ENCODE measurements at places on chromosomes 6 and 20.

DNA sequence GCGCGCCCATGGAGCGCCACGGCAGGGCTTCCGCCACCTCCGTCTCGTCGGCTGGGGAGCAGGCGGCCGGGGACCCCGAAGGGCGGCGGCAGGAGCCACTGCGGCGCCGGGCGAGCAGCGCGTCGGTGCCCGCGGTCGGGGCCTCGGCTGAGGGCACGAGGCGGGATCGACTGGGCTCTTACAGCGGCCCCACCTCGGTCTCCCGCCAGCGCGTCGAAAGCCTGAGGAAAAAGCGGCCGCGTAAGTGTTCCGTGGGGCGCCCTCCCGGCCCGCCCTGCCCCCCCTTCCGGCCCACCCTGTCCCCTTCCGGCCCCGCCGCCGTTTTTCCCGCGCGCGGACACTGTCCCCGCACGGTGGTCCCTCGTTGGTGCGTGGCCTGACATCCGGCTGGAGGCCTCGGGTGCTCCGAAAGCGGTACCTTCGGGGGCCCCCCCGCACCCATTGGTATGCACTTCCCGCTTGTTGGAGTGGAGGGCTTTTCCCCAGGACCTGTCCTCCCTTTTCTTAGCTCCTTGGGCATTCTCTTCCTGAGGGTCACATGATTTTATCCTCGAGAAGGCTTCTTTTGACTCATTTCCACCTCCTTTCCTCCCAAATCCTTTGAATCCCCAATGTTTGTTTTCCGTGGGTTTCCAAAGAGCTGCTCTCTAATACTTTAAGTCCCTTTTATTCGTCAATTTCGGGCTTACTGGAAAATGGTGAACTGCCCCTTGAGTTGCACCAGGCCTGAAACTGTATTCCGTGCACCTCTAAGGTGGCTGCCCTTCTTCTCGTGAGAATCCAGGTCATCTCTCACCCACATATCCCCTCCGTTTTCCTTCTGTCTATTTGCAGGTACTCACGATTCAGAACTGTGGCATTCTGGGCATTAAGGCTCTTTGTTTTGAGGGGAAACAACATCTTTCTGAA lies 556 bp downstream of the PANK2 start:
- no peak for DNase-seq

- DNase-seq = no peak
Observed at GRCh38 chr6:130699742-130700141, 127.5 kb upstream of the SMLR1 start.

- no peak for DNase-seq
Observed at GRCh38 chr20:23627501-23627900, 10.3 kb downstream of the CST3 start.

DNA sequence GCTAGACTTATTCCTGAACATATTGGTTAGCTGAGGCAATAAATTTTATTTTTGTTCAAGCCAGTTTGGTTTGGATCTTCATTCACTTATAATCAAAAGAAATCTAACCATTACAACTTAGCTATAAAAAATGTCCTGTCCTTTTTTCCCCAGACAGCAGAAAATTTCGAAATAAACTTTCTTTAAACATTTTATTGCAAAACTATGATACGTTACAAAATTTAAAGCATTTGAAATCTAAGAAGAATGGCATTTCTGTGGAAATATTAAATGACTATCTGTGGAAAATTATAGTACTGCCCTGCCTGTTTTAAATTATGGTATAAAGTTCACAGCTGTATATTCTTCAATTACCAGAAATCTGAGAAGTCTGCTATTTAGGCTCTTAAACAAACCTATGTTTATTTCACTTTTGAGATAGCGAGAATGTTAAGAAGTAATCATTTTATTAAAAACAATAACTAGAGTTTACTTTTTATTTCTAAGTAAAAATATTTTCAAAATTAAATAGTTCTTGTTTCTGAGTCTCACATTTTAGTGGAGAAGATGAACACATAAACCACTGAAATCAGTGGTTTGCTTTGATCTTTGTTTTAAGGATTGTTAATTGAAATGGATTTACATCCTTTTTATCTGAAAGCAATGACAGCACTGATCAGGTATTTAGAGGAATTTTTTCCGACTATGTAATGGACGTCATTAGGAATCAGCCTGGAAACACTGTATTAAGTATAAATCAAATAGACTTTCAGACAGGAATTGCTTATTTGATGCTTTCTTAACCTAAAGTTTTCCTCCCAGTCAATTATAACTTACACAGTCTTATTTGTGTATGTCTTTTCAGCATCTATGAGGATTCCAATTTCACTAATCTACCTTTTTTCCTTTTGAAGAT lies 553.7 kb downstream of the COL12A1 start:
- DNase-seq = no peak

DNA sequence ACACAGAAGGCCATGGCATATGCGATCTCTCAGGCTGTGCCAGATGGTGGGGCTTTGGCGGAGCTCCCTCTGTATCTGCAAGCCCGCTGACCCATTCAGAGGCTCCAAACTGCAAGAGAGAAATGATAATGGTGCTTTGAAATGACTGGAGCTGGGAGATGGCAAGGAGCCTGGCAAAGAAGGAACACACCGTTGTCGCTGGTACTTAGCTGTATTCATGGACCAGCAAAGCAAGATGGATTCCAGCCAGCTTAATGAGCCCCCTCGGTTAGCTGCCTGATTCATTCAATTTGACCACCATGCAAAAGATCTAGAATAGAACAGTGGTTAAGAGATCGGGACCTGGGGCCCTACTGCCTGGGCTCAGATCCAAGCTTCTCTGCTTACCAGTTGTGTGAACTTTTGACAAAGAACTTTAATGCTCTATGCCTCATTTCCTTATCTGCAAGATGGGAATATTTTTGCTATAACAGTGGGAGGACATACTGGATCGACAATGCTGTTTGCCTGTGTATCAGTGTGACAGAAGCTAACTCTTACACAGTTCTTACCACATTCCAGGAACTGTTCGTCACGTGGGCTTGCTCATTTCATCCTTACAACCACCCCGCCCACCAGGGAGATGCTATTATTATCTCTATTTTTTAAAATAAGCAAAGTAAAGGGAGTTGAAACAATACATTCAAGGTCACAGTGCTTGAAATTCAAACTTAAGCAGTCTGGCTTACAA lies 317.8 kb upstream of the SULF2 start:
- DNase-seq = no peak

- peak; percentile 87 for DNase-seq
Observed at GRCh38 chr6:41941280-41942066, at the start of gene CCND3. Gene CCND3 (minus strand): TSS chr6:41941808. CDS start chr6:41941649, 159 bp downstream.

GRCh38 chr20:48295445-48295903 lies 510.2 kb upstream of the SULF2 start:
- DNase-seq = no peak

- DNase-seq = no peak
Observed at GRCh38 chr6:87297119-87297518, 25.3 kb upstream of the SMIM8 start.

- peak; percentile 22 for DNase-seq
Observed at GRCh38 chr6:5672581-5673011, 334.1 kb downstream of the NRN1 start.

DNA sequence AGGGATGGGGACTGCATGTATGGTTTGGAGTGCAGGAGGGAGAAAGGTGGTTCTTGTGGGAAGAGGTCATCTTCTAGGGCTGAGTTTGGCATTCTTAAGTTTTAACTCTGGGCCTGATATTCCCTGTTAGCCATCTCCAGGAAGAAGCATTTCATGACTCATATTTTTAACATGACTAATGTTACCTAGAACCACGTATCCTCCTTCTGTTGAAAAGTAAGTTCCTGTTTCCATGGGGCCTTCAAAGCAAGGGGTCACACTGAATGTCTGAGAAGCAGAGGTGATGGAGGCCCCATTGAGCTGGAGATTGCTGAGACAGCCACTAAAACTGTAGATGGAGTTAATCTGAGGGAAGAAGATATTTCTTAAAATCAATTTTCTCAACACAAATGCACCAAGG lies 30.2 kb downstream of the FAM229B start:
- peak; percentile 15 for DNase-seq

- no peak for DNase-seq
Observed at GRCh38 chr6:19616022-19616421, 221.1 kb upstream of the ID4 start.

GRCh38 chr20:17315407-17316231 lies 88.8 kb downstream of the PCSK2 start:
- DNase-seq = no peak

- DNase-seq = no peak
Observed at GRCh38 chr6:134846031-134846430, 103.9 kb downstream of the ALDH8A1 start.

GRCh38 chr6:72657407-72658197 lies 35.7 kb downstream of the KCNQ5 start:
- no peak for DNase-seq

DNA sequence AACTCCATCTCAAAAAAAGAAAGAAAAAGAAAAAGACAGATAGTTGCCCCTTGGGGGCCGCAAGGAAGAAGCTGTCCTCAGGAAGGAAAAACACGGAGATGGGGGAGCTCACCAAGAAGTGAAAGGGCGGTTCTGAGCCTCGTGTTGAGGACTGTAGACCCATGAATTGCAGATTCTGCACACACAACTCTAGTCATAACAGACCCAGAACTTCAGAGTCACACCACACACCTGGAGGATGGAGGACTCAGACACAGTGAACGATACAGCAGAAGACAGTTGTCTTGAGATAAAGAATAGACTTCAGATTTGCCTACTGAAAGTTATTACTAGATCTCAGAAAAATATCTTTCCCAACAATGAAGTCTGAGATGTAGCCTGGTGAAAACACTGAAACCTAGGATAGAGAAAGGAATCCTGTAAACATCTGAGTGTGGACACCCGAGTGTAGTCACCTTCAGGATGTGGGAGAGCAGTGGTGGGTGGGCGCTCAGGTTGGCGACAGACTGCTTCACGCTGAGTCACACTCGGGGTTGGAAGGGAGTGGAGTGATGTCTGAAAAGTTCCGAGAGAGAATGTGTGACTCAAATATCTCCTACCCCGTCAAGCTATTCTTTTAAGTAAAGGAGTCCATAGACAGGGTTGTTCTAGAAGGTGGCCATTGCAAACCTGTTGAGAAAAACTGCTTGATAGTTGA lies 88.1 kb downstream of the MAP3K4 start:
- DNase-seq = no peak

- DNase-seq = no peak
Observed at GRCh38 chr6:19028201-19028600, 641.1 kb downstream of the RNF144B start.

DNA sequence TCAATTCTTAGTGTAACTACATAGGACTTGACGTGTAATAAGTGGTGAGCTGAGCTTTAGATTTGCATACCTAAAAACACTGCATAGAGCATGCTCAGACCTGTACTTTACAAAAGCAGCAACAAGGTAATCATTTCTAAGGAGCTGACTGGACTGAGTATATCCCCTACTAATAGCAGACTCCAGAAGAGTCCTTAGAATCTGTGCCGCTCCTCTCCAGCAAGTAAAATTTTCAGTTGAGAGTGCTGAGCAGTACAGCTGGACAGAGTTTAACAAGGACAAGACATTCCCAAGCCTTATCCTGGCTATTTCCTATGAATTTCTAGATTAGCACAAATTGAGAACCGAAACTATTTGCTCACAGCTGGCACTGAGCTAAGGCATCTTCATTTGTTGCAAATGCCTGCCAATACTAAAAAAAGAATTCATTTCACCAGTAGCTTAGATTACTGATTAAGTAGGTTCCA lies 26.1 kb upstream of the KLHL31 start:
- DNase-seq = no peak

DNA sequence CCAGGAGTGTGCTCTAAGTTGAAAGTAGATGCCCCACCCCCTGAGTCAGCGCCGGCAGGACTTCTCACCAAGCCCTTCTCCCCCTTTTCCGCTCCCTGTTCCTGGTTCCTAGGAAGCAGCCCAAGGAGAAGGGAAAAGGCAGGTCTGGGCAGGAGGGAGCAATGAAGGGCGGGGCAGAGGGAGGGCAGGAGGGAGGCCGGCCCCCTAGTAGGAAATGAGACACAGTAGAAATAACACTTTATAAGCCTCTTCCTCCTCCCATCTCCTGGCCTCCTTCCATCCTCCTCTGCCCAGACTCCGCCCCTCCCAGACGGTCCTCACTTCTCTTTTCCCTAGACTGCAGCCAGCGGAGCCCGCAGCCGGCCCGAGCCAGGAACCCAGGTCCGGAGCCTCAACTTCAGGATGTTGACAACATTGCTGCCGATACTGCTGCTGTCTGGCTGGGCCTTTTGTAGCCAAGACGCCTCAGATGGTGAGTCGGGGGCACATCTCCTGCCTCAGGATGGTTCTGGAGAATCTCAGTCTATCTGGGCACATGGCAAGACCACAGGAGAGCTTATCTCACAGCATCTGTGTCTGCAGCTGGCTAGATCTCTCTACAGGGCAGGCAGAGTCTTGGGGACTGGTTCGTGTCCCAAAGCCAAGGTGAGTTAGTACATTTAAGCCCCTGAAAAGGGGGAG lies at the start of gene PROCR:
TSS of gene PROCR (plus strand) at position 320 of the 681 bp plus-strand sequence. CDS start at position 403, 83 bp downstream.
- peak; percentile 69 for DNase-seq

GRCh38 chr20:53124075-53124551 lies 152.0 kb downstream of the TSHZ2 start:
- no peak for DNase-seq

GRCh38 chr20:58637466-58638213 lies 13.4 kb upstream of the STX16 start:
- no peak for DNase-seq

DNA sequence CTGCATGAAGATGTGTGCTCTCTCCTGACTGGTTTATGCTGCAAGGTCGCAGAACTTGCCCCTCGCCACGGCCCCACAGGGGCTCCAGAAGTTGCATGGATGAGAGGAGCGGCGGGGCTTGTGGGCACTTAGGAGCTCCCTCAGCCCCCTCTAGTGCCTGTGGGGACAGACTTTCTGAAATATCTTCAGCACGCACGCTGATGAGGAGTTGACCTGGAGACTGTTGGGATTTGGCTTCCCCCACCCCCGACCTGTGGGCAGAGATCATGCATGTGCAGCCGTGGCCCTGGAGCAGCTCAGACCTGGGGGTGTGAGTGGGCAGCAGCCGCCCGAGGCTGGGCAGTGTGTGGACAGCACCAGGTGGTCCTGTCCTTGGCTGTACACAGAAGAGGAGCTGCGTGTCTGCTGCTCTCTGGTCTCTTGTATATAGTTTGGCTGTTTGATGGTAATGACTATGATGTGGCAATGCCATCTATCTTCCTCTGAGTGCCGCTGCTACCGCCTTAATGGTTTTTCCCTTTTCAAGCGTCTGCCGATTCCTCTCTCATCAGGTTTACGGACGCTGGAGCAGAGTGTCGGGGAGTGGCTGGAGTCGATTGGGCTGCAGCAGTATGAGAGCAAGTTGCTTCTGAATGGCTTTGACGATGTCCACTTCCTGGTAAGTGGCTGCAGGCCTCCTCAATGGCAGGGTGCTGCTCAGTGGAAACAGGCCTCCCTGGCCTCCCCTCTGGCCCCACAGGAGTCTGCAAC lies 81.4 kb downstream of the TCP11 start:
- no peak for DNase-seq

DNA sequence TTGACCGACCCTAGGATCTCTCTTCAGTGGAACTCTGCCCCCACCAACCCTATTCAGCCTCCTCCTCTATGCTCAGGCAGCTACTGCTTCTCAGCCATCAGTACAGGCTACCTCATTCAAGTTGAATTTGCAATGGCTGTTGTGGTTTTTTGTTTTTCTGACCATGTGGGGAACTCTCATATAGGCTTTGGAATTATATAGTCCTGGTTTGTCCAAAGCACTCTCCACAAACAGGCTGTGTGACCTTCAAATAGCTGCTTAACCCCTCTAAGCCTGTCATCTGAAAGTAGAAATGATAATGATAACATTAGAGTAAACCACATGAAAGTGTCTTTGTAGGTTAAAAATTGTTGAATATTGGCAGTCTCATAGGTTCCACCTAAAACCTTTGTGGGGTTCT lies 80.3 kb downstream of the UNC5CL start:
- no peak for DNase-seq

Data from GDM1 (cell line).